ENCODE measurements at places on chromosomes 6 and 20.

- no peak for DNase-seq
Measured at GRCh38 chr20:23131766-23132165, 45.6 kb upstream of the CD93 start.

DNA sequence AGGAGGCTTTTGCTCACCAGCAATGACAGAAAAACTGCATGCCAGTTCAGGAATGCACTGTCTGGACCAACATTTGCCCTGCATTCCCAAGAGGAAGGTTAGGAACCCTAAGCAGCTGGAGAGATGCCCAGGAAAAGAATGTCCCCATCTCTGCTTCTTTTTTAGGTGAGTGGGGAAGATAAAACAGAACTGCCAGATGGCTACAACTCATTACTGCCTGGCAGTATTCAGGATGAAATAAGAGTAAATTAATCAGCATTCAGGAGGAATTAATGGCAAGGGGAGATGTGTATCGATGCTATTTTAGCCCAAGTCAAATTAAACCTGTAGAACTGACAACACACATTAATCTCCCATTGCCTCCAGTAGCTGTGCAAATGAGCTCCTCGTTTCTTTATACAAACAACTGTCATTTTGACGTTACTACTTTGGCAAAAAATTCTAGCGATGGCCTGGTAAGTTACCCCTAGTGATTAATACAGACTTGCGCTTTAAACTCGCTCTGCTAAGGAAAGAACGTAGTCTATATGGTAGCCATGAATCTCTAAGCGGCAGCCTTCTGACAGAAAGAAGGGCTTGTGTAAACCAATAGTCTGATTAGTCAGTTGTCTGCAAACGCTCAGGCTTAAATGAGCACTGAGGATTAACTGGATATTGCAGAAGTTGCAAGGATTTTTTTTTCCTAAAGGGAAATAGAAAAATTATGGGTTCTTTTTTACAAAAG is 16.7 kb upstream of the SMLR1 start:
- no peak for DNase-seq

DNA sequence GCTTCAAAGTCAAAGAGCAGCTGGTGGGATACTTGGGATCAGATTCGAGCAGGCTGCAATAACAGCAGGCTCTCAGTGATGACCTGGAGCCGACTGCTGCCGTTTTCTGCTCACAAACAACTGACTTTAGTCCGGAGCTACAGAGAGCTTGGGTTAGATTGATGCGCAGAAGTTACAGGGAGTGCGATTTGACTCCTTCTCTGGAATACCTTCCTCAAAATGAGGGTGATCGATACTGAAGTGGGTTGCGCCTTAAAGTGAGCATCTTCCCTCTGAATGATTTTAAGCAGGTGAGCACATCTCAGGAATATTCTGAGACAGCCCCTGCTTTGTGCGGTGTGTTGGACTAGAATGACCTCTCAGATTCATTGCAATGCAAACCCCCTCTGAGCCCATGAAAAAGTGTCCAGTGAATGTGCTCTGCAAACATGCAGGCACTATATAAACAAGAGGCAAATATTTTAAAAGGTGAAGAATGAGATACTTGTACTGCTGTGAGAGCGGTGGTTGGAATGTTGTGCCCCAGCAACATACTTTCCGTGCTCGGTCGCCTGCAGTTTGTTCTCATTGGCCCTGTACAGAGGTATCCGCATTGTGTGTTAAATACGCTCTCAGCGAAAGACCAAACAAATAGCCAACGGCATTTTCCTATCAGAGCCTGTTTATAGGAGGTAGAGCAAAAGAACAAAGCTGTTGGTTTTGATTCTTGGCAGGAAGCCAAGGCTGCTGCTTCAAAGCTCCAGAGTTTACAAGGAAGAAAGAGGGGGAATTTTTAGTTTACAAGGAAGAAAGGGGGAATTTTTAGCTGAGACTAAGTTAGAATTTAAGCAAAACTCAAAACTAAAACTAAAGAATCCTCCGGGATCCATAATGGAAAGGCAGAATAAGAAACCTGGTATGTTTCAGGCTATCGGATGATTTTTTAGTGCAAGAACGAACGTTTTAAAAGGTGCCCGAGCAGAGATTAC is 67.7 kb downstream of the PHACTR2 start:
- no peak for DNase-seq

GRCh38 chr6:132907231-132907630 is 92.9 kb downstream of the RPS12 start:
- no peak for DNase-seq

DNA sequence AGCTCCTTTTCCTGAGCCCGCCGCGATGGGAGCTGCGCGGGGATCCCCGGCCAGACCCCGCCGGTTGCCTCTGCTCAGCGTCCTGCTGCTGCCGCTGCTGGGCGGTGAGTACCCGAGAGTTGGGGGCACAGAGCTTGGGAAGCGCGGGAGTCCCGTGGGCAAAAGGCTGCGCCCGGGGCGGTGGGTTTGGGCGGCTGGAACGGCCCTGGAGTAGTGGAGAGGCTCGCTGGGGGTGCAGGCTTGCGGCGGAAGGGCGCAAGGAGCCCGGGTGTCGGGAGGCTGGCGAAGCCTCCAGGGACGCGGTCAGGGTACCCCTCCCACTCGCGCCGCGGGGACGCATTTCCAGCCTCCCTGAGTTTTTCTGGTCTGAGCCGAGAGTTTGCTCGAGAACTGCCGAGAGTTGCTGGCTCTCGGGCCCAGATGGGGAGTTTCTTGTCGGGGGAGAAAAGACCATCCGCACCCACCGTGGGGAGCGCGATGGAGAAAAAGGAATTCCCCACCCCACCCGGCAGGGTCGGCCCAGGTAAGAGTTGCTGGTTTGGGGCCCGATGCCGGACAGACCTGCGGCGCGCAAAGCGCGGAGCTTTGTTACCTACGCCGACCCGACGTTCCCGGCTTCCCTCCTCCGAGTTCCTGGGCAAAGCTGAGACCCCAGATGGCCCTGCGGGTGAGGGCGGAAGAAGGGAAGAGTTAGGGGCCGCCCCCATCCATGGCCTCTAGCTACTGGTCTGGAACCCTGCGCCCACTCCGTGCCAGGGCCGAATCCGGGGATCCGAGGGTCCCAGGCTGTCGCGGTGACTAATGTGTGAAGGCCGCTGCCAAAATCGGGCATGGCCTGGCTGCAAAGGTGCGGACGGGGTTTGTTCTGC is 584 bp downstream of the PTK7 start:
- no peak for DNase-seq

DNA sequence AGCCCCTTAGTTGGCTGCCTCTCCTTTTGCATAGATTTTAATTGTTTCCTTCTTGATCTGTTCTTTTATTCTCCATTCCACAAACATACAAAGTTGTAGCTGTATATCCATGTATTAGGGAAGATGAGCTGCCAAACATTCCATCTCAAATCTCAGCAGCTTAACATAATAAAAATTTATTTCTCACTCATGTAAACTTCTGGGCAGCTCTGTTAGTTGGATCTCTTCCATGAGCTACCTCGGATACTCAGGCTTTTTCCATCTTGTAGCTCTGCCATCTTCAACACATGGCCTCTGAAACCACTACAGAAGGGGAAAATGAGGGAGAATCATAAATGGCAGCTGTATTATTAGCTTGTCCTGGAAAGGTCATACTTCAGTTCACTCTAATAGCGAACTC is 149.4 kb upstream of the BMP2 start:
- no peak for DNase-seq

GRCh38 chr6:90689172-90689571 is 102.3 kb upstream of the MAP3K7 start:
- DNase-seq = no peak

GRCh38 chr20:45441746-45442145 is 25.8 kb downstream of the PIGT start:
- DNase-seq = no peak

- no peak for DNase-seq
Measured at GRCh38 chr20:5002077-5002413, 735 bp upstream of the SLC23A2 start.

- DNase-seq = no peak
Measured at GRCh38 chr20:48409055-48409615, 418.7 kb downstream of the PREX1 start.

GRCh38 chr20:20585146-20585545 is 127.3 kb downstream of the RALGAPA2 start:
- no peak for DNase-seq

- DNase-seq = no peak
Measured at GRCh38 chr6:124254941-124255685, 451.4 kb downstream of the NKAIN2 start.

- no peak for DNase-seq
Measured at GRCh38 chr6:161374971-161375873, 101.4 kb upstream of the AGPAT4 start.

DNA sequence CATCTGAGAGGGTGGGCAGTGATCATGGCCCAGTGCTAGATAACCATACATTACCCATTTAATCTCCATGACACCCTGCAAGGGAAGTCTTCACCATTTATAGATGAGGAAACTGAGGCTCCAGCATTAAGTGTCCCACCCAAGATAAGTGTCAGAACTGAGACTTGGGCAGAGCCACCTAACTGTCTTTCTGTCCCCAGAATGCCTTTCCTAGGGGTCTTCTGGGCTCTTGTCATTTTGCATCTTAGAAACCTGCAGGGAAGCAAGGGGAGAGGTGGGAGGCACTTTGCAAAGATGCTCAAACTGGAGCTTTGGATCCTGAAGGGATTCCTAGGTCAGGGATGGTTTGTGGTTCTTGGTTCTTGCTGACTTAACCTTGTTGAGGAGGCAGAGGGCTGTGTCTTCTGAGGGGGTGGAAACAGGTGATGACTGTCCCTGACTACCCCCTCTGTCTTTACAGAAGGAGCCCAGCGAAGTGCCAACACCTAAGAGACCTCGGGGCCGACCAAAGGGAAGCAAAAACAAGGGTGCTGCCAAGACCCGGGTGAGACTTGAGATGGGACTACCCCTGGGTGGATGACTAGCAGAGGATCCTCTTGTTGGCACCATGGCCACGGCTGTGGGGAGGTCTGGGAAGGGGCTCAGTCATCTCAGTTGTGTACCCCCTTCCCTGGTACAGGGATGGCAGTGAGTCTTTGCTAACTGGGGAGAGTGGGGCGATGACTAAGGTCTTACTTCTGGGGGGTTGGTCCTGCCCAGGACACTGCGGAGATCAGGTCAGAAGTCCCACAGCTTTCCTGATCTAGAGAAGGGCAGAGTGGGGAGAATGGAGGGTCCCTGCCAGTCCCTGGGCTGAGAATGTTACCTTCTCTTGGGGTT is 5.8 kb downstream of the HMGA1 start:
- DNase-seq = no peak

GRCh38 chr6:5764401-5764955 is 242.2 kb downstream of the NRN1 start:
- DNase-seq = no peak

DNA sequence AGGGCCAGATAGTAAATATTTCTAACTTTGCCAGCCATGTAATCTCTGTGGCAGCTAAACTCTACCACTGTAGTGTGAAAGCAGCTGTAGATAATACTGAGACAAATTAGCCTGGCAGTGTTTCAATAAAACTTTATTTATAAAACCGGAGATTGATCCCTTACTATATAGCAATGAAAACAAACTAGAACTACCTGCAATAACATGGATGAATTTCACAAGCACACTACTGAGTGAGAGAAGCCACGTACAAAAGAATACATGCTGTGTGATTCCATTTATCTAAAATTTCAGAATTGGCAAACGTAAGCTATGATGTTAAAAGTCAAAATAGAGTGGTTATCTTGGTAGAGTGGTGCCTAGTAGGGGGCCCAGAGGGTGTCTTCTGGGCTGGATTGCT is 198.7 kb upstream of the SGK1 start:
- no peak for DNase-seq

GRCh38 chr6:118252474-118252873 is 295.6 kb upstream of the PLN start:
- DNase-seq = no peak

DNA sequence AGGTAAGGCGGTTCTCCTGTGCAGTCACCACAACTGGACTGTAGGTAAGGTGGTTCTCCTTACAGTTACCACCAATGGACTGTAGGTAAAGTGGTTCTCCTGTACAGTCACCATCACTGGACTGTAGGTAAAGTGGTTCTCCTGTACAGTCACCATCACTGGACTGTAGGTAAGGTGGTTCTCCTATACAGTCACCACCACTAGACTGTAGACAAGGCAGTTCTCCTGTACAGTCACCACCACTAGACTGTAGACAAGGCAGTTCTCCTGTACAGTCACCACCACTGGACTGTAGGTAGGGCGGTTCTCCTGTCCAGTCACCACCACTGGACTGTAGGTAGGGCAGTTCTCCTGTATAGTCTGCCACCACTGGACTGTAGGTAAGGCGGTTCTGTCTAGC is 212.3 kb downstream of the TFAP2A start:
- DNase-seq = no peak

All from stimulated activated CD8-positive, alpha-beta memory T cell treated with anti-CD3 and anti-CD28 coated beads, Interleukin-12 subunit alpha, Interleukin-12 subunit beta, amount 100 ng/mL, for 1 hour (primary cell).